ENCODE measurements at places on chromosomes 1 and 21.

GRCh38 chr1:3852711-3853485 lies 4.1 kb downstream of the CEP104 start:
- DNase-seq: no peak

DNA sequence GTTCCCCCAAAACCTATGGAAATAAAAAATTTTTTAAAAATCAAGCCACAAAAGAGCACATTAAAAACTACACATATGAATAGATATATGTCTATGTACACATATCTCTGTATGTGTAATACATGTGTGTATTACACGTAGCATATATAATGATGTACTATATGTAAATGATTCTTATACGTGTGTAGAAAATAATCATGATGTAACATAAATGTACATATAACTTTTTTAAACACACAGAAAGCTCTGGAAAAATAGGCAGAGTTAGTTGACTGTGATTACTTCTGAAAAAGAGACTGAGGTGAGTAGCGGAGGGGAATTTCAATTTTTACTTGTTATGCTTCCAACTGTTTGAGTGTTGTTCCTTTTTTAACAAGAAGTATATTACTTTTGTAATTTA lies 405.0 kb downstream of the CAMTA1 start:
- DNase-seq: no peak

GRCh38 chr1:156033011-156033410 lies 12.3 kb upstream of the SSR2 start:
- DNase-seq: no peak

- DNase-seq: no peak
Observed at GRCh38 chr21:45309069-45309986, 21.6 kb upstream of the POFUT2 start.

DNA sequence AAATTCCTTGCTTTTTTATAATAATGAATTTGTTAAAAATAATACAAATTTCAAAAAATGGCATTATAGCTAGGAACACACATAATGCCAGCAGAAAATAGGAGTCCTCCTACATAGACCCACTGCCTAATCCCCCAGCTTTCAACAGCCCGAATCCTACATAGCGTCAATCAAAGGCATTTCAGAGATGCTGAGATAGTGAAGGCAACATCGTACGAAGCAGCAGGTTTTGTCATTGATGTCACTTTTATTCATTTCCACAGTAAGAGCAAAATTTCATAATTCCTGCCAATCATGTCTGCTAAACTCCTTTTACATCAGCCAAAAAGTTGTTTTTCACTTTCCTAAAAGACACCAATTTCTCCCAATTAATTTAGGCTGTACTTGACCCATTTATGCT lies 94.1 kb downstream of the GREM2 start:
- no peak for DNase-seq

DNA sequence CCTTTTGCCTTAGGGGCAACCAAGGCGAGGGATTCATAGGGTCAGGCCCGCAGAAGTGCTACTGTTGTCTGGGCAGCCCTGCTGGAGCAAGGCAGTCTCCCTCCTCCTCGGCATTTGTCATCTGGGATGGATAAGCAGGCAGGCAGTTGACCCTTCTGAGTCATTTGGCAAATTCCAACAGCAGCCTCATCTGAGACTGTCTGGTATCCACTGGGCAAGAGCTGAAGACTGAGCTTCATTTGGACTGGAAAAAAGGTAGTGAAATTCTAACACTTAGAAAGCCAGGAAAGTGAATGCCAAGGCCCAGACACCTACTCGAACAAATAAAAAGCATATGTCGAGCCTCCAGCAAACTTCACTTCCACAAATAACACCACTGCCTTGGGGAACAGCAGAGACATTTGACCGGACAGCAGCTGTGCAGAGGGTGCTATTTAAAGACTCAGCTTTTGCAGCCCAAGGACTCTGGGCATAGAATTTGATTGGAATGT lies 4.0 kb upstream of the ZBTB40 start:
- no peak for DNase-seq

- no peak for DNase-seq
Observed at GRCh38 chr1:114737314-114737849, 20.4 kb downstream of the CSDE1 start.

DNA sequence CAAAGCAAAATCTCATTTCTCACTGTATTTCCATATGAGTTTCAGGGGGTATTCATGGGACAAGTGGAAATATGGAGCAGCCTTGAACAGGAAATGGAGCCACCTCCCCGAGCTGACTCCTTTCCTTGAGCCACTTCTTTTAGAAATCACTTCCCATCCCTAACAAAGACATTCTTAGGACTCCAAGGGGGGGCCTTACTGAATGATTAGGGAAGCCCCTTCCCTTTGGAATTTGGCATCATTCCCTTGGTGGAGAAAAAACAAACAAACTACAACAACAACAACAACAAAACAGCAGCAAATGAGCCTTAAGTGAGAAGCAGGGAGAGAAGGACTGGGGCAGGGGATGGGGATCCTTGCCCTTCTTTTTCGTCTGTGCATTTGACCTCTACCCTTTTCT lies 278.3 kb downstream of the ZNF648 start:
- DNase-seq: no peak

DNA sequence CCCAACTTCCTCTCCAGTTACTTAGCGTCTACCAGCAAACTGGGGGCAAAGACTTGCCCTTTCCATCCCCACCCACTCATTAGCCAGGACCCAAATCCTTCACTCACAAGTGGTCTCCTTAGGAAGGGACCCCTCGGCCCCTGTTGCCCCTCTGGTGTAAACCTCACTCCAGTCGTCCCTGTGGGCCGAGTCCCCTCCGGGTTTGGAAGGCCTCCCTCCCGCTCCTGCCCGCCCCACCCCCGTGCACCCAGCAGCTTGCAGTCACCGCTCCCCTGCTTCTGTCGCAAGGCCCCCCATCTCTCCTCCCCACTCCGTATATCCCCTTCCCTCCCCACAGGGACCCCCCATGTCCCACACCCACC lies 1.2 kb downstream of the EFHD2 start:
- DNase-seq: no peak

GRCh38 chr1:226989085-226989920 lies 49.2 kb downstream of the COQ8A start:
- DNase-seq: no peak

DNA sequence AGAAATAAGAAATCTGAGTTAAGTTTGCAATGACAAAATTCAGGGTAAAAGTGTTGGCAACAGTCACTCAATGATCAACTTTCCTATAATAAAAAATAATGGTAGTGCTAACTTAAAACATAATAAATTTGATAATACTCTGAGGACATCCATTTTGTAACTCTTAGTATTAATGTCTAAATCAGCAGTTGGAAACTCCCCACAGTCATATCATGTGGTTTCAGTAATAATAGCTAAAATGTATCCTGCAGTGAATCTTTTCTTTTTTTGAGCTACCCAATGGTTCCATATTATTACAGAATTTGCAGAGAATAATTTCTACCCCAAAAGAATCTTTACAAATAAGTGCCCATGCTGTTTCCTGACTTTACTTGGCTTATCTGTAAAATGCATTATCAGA lies 286.7 kb downstream of the PTPRC start:
- no peak for DNase-seq

DNA sequence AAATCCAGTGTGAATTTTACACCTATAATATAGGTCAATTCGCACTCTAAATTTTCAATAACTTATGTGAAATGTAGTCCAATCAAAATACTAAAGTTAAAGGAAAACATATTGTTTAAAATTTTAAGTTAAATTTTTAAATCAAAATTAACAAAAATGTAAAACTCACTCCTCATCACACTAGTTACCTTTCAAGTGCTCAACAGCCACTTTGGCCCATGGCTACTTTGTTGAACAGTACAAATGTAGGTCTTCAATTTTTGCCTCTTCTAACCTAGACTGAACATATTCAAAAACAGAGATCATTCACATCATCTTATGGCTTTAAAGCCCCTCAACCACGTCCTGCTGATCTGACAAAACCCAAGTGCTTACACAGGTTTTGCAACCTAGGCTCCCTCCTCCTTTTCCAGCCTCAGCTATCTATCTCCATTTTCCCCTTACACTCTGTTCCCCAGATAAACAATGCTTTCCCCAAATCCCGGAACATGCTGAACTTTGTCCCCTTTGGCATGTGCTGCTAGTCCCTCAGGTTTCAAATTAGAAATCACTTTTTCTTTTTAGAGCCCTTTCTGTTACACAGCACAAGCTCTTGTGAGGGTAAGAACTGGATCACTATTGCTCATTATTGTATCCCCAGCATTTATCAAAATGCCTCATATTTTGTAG lies 110.6 kb downstream of the AKT3 start:
- DNase-seq: no peak

DNA sequence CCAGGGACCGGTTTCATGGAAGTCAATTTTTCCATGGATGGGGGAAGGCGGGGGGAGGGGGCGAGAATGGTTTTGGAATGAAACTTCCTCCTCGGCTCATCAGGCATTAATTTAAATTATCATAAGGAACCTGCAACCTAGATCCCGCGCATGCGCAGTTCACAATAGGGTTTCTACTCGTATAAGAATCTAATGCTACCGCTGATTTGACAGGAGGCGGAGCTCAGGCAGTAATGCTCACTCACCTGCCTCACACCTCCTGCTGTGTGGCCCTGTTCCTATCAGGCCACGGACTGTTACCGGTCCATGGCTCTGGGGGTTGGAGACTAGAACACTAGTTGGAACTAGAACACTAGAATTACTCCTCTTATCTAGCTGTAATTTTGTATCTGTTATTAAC lies 38.0 kb downstream of the PRRX1 start:
- no peak for DNase-seq

- no peak for DNase-seq
Observed at GRCh38 chr21:27831177-27831576, 864.3 kb upstream of the ADAMTS5 start.

DNA sequence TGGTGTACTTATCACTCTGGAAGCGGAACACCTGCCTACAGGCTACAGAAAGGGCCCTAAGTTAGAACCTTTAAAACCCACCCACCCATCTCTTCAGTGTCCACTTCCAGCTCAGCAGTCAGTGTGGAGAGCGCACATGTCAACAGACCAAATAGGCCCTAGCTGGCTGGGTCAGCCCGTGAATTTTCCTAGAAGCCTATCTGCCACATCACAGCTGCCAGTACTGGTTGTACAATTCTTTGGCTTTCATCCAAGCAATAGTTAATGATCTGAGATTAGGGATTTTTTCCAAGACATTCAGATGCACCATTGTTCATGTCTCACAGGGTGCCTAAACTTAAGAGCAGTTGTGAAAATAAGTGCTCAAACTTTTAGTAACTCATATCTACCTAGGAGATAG lies 197.1 kb downstream of the KCNK2 start:
- DNase-seq: no peak

GRCh38 chr1:94411237-94411636 lies 7.0 kb upstream of the ABCD3 start:
- no peak for DNase-seq

DNA sequence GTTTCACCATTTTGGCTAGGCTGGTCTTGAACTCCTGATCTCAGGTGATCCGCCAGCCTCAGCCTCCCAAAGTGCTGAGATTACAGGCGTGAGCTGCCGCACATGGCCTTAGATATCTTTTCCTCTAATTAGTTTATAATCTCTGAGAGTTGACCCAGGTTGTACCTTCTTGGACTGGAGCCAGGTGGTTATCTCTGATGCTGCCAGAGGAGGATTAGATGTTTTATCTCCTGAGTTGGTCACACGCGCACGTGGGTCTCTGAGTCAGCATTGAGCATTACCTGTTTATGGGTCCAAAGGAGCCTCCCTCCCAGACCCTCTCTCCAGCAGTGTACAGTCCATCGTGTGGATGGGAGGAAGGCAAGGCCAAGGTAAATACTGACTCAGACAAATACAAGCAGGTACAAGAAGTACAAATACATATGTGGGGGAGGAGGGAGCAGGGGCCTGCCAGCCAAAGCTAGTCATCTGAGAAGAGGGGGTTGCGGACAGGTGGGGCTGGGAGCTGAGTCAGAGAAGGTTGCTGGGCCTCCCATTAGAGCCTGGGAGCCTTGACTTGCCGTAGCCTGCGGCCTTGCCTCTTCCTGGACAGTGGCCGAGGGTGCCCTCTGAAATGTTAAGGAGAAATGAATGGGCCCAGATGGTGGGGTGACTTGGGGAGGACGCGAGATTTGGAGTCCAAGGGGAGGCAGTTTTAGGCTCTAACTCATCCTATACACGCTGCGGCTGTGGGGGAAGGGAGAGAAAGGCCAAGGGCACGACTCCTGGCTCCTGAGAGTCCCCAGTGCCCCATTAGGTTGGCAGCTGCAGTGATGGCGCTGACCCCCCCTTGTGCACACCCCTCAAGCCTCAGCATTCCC lies 13.1 kb downstream of the IL6R start:
- DNase-seq: no peak

GRCh38 chr1:221264848-221265247 lies 385.6 kb downstream of the HLX start:
- DNase-seq: no peak

DNA sequence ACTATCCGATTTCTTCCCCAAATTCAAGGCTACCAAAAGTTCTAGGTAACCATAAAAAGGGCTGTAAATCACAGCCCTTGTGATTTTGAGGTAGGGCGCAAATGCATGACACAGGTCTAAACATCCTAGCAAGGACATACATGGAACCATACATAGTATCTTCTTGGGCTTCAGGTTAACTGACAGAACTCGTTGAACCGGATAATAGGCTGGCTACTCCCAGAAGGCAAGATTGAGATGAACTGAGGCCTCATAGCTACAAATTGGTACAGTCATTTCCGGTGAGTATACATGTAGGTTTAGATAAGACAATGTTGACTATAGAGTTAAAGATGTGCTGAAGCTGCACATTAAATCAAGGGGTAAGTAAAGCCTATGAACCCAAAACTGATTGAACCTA lies 27.3 kb upstream of the TP53BP2 start:
- DNase-seq: no peak

DNA sequence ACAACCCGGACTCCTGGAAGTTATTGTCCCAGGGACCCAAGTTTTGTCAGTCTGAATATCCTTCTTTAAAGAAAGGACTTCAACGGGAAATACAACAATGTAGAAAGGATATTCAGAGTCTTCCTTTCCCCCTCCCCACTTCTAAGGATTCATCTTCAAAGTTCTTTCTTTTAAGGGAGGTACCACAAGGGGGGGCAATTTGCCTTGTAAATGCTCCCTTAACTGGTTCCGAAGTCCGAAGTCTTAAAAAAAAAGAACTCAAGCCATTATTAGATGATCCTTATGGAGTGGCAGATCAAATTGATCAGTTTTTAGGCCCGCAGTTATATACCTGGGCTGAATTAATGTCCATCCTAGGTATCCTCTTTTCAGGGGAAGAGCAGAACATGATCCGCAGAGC lies 47.0 kb downstream of the SERINC2 start:
- no peak for DNase-seq

DNA sequence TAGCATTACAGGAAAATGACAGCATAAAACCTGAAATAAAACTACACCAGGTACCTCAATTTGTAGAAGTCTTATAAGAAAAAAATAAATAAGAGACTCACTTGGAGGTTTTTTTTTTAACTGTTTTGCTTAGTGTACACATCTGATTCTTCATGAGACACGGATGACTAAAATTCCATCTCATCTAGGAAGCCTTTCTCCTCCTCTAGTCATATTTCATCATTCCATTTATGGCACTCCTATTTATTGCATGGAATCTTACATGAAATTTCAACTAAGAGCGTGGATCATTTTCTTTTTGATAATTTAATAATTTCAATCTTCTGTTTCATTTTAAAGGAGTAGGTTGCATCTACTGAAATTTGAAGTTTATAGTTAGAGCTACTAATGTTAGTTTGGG lies 1.6 kb upstream of the PTGS2 start:
- no peak for DNase-seq

- no peak for DNase-seq
Observed at GRCh38 chr1:10228528-10228927, 18.2 kb downstream of the KIF1B start.

Data from memory B cell (primary cell).